ENCODE measurements at places on chromosomes 11 and 22.
A peak's percentile ranks its signal among the peaks of the same experiment; 100 is the strongest.

DNA sequence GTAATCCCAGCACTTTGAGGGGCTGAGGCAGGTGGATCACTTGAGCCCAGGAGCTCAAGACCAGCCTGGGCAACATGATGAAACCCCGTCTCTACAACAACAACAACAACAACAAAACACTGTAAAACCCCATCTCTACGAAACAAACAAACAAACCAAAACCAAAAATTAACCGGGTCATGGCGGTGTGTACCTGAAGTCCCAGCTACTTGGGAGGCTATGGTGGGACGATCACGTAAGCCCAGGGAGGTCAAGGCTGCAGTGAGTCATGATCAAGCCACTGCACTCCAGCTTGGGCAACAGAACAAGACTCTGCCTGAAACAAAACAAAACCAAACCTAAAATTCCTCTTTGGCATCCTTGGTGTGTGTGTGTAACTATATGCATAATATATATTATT is 7.0 kb upstream of the POLA2 start:
- no peak for DNase-seq

DNA sequence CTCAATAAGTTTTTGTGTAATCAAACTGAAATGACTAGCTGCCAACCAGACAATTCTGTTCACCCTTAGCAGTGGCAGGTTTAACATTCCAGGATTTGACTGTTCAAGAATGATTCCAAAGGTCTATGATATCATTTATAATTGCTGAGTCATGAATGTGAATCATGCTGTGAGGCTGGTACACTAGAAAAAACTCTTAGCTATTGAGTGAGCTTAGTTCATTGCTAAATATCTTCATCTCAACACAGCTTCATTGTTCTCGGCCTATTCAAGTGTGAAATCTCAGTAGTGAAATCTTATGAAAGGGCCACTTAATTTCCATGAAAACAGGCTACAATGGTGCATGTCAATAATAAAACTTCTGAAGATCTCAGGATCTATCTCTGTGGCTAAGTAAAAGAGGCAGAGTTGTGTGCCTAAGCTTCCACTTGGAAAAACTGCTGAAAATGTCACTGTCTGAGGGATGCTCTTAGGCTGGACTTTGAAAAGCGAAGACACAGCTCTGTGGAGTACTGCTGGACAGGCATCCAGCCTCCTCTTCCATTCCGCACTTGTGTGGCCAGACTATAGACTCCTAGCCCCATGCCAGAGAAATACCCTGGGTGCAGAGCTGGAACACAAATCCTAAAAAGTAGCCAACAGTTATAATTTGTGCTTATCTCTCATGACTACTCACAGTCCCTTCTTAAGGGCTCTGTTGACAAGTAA is 12.8 kb downstream of the AQP11 start:
- no peak for DNase-seq

GRCh38 chr11:118060869-118061268 is 16.0 kb upstream of the TMPRSS4 start:
- no peak for DNase-seq

DNA sequence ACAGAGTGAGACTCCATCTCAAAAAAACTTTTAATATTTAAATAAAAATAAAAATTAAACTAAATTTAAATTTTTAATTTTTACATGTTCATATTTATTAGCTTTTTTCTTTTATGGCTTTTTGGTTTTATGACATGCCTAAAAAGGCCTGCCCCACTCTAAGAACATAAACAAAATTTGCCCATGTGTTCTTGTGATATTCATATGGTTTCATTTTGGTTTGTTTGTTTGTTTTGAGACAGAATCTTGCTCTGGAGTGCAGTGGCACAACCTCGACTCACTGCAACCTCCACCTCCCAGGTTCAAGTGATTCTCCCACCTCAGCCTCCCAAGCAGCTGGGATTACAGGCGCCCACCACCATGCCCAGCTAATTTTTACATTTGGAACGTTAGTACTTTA is 27.7 kb downstream of the SUSD2 start:
- no peak for DNase-seq

GRCh38 chr11:108224911-108225786 is 2.3 kb downstream of the ATM start:
- peak; percentile 36 for DNase-seq

DNA sequence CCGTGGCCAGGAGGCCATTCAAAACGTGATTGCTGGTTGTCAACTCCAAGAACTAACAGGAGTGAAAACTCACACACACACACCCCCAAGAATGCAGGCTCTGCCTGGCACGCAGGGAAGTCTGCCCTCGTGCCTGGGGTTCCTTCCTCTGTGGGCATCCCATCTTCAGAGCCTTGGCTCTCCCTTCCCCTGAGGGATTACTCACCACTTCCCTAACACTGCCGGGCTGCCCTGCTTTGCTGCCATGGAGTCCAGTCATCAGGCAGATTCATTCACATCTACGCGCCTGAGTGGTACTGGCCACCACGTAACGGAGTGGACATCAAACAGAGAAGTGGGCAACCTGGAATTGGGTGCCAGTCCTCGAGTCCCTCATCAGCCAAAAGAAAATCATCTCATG is 120.7 kb upstream of the TMEM45B start:
- DNase-seq: no peak

DNA sequence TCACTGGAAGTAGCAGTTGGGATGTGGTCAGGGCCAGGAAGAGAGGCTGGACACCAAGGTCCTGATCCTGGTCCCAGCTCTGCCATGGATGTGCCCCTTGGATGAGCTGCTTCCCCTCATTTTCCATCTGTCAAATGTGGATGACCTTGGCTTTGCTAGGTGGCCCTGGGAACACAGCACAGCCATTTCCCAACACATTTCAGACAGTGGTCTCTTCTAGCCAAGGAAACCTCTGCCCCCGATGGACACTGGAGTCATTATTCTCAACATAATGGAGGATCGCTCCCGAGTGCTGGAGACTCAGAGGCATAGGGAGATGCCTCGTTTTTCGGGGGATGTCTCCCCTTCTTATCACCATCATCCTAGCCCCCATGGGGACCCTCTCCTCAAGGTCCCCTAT is 13.6 kb upstream of the MPPED1 start:
- DNase-seq: no peak

DNA sequence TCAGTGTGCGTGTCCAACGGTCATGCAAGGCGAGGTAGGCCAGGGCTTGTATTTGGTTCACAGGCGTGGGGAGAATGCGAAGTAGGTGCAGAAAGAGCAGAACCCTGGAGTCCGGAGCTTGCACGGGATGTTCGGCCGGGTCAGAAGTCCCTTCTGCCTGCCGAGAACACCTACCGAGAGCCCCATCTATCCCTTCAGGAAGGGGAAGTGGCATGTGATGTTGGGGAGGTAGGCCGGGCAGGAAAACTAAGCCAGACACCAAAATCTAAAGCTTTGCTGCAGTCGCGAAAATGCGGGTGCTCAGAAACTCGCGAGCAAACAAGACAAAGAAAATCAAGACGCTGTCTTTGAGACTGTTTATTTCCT is 435 bp upstream of the TAF6L start:
- DNase-seq: no peak

DNA sequence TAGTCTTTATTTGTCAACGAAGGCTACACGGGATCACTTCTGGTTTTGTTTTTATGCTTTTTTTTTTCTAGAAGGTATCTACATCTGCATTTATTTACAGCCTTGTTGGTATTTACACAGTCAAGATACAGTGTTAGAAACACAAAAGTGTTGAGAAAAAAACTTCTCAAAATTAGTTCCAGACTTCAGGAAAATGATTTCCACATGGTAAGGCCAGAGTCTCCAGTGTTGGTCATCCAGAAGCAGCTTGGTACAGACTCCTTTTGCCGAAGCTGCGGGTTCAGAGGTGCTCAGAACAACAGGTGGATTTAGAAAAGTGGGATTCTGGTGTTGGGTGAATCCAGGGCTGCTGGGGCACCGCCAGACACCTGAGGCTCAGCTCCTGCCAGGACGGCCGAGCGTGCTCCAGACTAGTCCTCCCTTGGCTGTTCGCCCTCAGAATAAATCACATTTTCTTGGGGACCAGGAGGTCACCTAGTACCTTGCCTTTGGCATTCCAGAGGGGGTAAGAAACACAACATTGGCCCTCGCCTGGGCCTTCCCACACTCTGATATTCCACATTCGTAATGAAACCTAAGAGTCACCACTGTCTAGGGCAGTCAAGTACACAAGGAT is 78.7 kb upstream of the NARS2 start:
- no peak for DNase-seq

DNA sequence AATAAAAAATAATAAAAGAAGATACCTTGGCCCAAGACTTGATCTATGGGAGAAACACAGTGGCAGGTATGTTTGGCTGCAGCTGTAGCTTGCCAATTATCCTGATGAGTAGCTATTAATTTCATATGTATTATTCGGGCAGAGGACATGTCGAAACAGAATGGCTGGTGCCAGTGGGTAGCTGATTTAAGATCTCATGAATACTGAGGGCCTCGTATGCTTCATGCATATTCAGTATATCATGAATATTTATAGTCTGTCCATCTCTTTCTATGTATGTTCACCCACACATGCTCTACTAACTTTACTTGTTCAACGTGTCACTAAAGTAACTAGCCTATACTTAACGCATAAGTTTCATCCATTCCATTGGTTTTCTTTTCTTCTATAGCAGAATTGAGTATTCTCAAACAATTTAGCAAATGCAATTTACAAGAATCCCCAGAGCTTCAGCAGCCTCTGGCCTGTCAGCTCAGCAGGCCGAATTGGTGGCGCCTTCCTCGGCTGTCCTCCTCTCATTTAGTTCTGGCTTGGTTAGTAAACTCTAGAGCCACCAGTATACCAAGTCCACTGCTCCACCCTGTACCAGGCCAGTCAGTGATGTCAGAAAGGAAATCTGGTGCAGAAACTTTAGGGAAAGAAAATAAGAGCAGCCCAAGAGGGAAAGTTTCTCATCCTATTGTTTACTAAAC is 17.9 kb downstream of the ART5 start:
- DNase-seq: no peak

GRCh38 chr11:82979824-82980223 is 78.3 kb downstream of the DDIAS start:
- DNase-seq: no peak

DNA sequence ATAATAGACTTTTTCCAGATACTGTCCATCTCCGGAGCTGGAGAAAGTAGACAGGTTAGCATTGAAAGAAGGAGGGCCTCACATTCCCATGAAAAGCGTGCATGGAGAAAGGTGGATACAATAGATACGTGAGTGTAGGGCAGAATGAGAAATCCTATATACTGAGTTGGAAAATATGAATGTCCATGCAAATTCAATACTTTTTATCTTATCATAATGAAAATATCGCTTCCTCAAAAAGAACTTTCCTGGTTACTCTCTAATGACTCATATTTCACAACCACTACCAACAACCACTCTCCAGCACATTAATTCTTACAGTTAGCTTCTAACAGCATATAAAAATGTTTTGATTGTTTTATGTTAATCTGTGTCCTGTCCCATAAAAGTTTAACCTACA is 22.0 kb upstream of the MS4A6A start:
- DNase-seq: no peak

DNA sequence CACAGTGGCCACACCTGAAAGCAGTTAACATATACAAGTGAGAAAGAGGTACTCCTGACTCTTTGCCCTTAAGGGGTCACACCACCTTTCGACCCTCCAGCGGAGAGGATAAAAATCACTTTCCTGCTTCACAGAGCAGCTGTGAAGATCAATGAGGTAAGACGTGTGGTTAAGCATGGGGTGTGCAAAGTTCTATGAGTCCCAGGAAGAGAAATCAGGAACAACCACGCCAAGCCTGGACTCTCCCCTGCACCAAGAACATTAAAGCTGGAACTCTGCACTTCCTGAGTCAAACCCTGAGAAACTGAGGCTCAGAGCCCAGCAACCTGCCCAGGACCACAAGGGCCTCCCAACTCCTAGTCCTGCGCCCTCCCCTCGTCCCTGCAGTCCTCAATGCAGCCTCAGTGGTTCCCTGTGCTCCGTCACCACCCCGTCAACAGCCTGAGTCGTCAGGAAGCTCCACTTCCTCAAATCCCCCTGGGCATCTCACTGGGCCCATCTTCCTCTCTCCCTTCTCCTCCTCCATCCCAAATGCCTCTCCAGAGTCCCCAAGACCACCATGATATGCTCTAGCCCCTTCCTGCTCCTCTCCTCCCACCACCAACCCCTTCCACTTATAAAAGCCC is 17.7 kb downstream of the TNKS1BP1 start:
- no peak for DNase-seq

DNA sequence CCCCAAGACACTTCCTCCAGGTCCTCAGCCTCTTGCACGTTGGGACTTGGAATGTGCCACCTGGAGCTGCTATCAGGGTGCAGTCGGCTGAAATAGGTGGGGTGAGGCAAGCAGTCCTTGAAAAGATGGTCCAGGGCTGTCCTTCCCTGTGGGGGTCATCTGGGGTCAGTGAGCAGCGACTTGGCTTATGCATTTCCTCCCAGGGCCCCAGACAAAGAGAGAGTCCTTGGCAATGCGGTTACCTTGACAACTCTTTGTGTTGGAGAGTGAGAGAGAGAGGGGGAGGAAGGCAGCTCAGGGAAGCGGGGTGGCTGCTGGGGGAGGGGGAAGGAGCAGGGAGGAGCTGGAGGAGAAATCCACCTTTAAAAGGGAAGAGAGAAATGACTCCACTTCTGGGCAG is 93.8 kb downstream of the MIAT start:
- no peak for DNase-seq

DNA sequence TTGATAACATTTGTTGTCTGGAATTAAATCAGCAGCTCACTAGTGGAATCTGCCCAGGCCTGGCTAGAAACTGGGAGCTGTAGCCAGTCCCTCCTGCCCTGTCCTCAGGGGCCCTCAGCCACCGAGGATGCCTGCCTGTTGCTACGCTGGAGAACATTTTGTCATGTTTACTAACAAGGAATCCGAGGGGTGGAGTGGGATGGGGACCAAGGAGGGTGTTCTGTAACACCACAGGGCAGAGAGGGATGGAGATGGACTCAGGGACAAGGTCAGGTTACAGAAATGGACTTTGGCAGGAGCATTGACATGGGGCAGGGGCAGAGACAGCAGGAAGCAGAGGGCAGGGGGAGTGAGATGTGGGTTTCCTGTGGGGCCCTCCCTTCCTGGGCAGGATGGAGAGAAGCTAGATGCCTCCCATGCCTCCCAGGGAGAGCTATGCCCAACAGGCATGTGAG is 45.8 kb upstream of the AMPD3 start:
- no peak for DNase-seq
